NCI-H187 treated with DMSO at 0.1 percent for 48 hours (cell line): ENCODE measurements at places on chromosomes 1 and 21.

GRCh38 chr1:5151511-5151910 lies 497.1 kb downstream of the AJAP1 start:
- no peak for DNase-seq

GRCh38 chr1:115890580-115890979 lies 49.7 kb upstream of the NHLH2 start:
- no peak for DNase-seq

DNA sequence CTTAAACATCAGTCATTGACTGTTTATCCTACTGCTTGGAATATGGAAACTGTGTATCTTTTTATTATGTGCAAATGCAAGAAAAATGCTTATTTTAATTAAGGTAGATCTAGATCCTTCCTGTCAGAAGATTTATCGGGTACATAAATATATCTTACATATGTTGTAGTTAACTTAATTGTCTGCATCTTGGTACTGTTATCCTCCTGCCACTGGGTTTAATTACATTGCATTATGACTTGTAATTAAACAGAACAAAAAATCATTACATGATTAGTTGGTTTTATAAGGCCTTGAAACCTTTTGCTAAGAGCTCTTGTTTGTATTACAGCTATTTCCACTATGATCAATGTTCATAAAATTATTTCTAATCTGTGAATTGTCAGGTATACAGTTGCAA lies 211.2 kb downstream of the PTGER3 start:
- no peak for DNase-seq

DNA sequence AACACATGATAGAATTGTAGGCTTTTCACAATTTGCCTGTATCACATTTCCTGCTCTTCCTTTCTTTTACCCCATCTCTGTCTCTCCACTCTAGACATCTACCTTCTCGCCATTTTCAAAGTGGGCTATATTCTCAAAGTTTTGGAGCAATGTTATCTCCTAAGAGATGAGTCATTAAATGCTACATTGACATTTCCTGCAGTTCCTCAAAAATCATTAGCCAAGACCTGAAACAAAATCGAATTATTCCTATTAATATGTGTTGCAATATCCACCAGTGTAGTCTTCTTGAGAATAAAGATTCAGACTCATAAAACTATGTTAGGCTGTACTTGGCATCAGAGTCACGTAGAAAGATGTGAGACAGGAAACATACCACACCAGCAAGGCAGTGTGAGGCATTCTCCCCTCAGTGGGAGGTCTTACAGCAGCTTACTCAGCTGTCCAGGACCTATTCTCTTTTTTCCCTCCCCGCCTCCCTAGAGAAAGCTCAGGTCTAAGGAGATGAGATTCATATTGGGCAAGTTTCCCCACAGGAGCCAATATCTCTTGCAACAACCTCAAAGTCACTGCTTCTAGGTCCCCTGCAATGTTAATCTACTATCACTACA lies 38.8 kb downstream of the FRRS1 start:
- no peak for DNase-seq

DNA sequence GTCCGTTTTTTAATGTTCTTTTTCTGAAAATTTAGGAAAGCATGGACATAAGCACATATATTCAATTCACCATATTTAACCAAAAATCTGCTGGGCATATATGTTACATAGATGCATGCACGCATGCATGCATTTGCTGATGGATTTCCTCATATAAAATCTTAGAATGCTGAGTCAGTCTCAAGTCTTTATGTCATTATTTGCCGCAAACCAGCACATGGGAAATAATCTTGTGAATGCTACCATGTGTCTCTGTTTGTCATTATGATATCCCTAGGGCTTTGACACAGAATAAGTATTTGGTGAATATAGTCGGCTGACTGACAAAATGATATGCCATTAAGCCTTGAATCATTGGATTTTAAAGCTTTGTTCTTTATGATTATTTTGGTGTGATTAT lies 776.5 kb downstream of the KCNT2 start:
- DNase-seq = no peak

- DNase-seq = no peak
Observed at GRCh38 chr1:41754540-41754939, 164.2 kb downstream of the HIVEP3 start.

- no peak for DNase-seq
Observed at GRCh38 chr1:39076799-39077148, 50.6 kb downstream of the NDUFS5 start.

GRCh38 chr1:216904471-216904870 lies 181.2 kb upstream of the ESRRG start:
- DNase-seq = no peak

DNA sequence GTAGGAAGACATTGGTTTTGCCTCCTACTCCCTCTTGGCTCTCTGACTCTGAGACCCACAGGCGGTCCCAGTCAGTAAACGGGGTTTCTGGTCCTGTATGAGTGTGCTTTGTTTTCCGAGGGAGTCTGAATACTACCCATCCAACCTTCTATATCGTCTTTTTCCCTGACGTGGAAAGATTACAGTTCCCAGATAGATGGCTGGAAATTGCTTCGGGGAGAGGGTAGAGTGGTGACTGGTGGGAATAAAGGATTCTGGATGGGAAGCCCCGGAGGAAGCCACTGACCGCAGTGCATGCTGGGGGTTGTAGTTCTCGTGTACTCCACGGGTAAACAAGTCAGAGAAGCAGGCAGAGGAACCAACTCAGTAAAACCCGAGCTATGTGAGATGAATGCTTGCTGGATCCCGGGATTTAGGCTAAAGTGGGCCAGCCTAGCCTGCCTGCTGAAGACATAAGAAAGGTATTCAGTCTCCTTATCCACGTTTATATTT lies 66.2 kb upstream of the IRF2BP2 start:
- no peak for DNase-seq

GRCh38 chr1:184988506-184988905 lies 14.2 kb upstream of the NIBAN1 start:
- no peak for DNase-seq

DNA sequence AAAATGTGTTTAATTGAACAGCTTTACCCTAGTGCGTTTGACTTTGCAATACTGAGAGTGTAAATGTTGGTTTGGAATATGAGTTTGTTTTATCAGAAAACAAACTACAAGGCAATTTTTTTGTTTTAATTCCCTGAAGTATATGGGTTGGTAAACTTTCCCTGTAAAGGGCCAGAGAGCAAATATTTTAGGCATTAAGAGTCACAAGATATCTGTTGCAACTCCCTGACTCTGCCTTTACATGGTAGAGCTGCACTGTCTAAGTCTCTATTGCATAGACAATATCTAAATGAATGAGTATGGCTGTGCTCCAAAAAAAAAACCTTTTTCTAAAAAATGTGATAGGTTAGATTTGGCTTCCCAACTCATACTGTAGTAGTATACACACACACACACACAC lies 115.1 kb upstream of the PBX1 start:
- no peak for DNase-seq

- DNase-seq = no peak
Observed at GRCh38 chr1:224540535-224540934, 75.6 kb upstream of the CNIH3 start.

GRCh38 chr1:7567376-7567775 lies 203.7 kb upstream of the VAMP3 start:
- no peak for DNase-seq

GRCh38 chr1:72763481-72763880 lies 481.1 kb upstream of the NEGR1 start:
- DNase-seq = no peak

DNA sequence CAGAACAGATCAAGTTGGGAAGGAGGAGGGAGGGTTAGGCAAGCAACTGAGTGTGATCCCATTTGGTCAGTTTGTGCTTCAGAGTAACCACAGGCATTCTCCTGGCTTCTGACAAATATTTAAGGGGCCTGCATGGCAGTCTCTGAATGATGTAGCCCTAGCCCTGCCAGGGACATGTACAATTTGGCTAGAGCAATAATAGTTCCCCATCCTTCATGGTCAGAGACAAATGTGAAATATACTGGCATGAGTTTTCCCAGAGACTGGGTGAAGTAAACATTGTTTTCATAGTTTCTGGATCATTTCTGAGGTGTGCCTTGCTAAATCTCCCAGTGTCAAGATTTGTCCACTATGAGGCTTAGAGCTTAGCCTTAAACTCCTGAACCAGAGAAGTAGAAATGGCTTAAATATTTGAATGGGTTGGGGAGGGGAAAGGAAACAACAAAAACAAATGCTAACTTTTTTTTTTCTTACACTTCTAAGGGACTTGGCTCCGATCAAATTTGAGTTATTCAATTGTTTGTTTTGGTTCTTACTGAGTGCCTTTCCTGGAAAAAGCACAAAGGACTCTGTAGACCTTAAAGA lies 42.0 kb upstream of the UBE2U start:
- DNase-seq = no peak

- no peak for DNase-seq
Observed at GRCh38 chr1:209627027-209627731, 25.0 kb downstream of the LAMB3 start.

- no peak for DNase-seq
Observed at GRCh38 chr1:175842550-175842949, 99.2 kb upstream of the TNR start.

GRCh38 chr1:183210681-183211080 lies 24.6 kb downstream of the LAMC2 start:
- no peak for DNase-seq

DNA sequence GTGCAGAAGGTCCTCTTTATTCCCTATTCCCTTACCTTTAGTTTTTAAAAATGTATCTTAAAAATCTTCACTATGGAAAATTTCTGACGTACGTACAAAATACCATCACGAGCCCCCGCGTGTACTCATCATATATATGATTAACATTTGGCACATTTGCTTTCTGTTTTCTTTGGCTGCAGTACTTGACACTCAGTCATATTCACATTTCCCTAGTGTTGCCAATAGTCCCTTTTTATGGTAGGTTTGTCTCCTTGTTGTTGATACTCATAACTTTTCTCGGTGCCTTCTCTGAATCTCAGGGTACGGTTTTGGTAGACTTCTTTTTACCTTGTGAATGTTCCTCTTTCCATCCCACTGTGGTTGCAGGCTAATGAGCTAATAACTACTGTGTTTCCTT lies 23.3 kb downstream of the KDM4A start:
- no peak for DNase-seq

- no peak for DNase-seq
Observed at GRCh38 chr1:65512383-65512782, 91.9 kb downstream of the LEPR start.
